Coronary artery (tissue), 2 donors: ENCODE measurements at places on chromosomes 7 and 10.

DNA sequence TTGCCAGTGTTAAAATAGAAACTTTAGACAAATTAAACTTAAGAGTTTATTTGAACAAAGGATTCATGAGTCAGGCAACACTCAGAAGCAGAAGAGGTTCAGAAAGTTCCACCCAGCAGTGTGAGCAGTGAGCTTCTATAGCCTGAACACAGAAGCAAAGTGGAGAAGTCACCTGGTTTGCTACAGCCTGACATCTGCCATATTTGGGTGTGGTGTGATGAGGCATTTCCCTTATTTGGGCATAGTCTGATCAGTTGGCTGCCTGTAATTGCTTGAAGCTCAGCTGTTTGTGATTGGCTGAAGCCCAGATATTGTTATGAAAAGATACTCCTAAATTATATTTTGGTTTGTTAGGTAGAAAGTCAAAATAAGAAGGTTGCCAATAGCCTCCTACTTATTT lies 39.1 kb downstream of the VWC2 start:
- no peak for DNase-seq

- DNase-seq = no peak
Measured at GRCh38 chr10:59383436-59383835, 21.1 kb upstream of the FAM13C start.

DNA sequence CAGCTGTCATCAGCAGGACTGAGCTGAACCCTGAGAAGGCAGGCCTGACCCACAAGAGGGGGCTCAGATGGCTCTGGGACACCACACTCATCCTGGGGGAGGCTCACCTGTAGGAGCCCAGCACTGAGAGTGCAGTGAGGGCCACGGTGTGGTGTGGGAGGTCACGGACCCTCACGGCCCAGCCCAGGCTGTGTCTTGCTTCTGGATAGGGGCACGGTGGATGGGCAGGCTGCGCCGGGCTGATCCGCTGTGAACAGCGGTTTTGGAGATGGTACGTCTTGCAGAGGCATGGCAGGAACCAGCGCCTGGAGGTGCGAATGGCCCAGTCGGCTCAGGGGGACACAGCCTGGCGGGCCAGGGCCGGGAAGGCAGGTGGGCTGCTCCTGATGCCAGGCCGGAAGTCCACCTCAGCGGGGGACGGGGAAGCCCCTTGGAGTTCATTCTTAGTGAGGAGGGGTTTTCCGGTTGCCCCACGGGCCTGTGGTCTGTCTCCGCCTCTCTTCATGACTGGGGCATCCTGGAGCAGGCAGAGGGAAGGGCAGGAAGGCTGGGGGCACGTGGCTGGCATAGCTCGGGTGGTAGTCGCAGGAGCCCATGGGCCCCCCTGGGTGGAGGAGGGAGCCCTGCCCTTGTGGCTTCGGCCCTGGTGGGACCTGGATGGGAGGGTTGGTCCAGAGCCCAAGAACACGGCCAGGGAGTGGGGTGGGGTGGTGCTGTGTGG lies 112.5 kb downstream of the UNCX start:
- DNase-seq = no peak

DNA sequence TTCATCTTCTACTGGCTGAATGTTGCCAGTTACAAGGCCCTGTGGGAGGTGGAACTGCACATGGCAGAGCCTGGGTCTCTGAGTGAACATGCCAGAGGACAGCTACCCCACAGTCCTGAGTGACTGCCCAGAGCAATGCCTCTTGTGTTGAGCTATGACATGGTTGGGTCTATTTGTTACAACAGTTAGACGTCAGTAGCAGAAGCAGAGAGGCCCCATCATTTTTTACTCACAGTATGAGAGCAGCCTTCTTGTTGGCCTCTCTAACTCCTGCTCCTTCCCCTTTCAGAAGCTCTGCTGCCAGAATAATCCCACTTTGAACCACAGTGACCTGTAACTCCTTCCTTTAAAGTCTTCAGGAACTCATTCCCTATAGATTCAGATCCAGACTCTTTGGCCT lies 30.8 kb upstream of the NRP1 start:
- DNase-seq = no peak

DNA sequence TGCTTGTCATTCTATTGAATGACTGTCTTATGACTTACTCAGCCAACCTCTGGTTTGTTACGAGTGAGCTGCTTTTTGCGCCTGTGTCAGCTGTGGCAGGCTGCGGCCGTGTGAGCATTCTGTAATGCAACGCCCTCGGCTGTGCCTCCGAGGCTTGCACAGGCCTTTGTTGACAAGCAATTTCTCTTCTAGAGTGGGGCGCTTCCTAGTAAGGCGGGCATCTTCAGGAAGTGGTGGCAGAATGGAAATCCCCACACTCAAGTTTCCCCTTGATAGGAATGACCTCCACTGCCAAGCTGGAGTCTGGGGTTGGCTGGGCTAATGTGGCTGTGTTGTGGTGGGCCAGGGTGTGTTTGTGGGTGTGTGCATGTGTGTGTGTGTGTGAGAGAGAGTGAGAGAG lies 20.2 kb upstream of the TMEM178B start:
- DNase-seq = no peak

- no peak for DNase-seq
Measured at GRCh38 chr10:104123397-104123796, 1.4 kb downstream of the SFR1 start.

DNA sequence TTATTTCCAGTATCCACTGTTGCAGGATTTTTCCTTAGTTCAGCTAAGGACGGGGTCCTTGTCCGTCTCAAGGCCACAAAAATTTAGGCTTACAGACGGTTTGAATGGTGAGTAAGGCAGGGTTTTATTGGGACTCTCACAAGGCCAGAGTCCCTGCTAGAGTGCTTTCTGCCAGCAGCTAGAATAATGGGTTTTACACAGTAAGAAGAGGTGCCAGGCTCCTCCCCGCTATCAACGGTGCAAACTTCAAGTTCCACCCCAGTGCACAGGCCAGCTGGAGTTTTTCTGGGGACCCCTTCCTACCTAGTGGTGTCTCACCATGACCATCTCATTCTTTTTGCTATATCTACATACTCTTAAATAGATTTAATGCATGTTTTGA lies 198.5 kb upstream of the KCTD7 start:
- no peak for DNase-seq

- no peak for DNase-seq
Measured at GRCh38 chr7:145831616-145832206, 284.9 kb upstream of the CNTNAP2 start.

DNA sequence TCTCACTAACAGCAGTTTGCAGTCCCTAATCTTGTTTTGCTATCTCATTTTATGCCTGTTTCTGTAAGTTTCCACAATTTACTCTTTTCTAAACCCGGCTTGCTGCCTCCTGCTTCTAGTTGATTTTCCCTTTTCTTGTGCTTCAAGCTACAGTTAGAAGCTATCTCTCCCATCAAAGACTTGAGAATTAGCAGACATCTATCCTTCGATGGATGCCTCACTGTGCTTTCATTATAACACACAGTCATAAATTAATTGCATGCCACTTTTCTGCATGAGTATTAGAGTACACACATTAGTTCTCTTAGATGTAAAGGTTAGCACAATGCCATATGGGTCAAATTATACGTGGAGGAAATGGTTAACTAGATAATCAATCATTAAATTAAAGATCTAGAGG lies 48.7 kb downstream of the SEMA3A start:
- DNase-seq = no peak

- DNase-seq = no peak
Measured at GRCh38 chr10:127064474-127064873, 131.9 kb downstream of the INSYN2A start.

DNA sequence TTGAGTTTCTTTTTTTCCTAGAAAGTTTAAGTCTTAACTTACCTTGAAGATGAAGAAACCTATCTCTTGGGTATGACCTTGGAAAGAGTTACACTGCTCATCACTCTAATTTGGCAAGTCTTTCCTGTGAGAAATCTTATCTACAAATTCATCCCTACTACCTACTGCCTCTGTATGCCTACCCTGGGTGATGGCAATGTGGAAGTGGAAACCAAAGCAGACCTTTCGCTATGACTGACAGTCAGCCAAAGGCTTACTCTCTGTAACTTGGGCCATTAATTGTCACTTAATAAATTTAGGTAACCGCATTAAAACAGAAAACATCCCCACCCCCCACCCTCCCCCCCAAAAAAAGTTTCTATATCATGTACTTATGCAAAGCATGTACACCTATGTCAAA lies 103.9 kb downstream of the CNOT4 start:
- no peak for DNase-seq

DNA sequence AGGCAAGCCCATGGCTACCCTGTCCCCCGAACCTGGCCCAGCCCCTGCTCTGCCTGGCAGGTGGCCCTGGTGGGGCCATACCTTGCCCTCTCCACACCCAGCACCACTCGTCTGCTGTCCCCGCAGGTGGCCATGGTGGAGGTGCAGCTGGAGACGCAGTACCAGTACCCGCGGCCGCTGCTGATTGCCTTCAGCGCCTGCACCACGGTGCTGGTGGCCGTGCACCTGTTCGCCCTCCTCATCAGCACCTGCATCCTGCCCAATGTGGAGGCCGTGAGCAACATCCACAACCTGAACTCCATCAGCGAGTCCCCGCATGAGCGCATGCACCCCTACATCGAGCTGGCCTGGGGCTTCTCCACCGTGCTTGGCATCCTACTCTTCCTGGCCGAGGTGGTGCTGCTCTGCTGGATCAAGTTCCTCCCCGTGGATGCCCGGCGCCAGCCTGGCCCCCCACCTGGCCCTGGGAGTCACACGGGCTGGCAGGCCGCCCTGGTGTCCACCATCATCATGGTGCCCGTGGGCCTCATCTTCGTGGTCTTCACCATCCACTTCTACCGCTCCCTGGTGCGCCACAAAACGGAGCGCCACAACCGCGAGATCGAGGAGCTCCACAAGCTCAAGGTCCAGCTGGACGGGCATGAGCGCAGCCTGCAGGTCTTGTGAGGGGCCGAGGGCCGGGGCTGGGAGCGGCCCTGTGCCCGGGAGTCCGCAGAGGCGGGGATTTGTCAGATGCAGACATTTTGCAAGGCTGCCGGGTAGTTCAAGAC lies 13.2 kb downstream of the ORAI2 start:
- no peak for DNase-seq

DNA sequence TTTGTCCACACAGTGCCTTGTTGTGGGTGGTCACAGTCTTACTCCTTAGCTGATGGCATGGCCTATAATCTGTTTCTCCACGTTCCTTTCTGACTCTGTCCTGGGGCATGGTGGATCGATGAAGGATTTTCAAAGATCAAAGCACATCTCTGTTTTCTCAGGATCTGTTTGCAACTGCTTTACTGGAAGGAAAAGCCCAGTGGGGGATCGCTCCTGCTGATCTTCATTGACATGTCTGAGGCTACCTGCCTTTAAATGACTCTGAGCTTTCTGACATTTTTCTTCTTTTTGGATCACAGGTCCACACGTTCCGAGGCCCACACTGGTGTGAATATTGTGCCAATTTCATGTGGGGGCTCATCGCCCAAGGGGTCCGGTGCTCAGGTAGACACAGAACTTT lies 68.0 kb upstream of the PRR15 start:
- no peak for DNase-seq

DNA sequence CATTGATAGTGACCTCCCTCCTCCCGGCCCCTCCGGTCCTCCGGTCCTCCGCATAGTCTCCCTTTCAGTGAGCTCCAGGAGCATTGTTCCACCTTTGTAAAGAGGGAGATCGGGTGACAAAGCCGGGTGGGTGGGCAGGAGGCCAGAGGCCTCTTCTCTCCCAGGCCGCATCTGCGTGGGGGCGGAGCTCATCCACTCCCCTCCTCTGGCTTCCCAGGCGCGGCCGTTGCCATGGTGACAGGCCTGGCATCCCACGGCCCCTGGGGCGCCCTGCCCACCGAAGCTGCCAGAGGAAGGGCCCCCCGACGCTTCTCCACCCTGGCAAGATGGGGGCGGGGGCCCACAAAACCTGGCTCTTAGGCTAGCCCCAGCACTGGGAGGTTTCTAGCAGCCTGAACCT lies 4.4 kb upstream of the FZD9 start:
- no peak for DNase-seq

DNA sequence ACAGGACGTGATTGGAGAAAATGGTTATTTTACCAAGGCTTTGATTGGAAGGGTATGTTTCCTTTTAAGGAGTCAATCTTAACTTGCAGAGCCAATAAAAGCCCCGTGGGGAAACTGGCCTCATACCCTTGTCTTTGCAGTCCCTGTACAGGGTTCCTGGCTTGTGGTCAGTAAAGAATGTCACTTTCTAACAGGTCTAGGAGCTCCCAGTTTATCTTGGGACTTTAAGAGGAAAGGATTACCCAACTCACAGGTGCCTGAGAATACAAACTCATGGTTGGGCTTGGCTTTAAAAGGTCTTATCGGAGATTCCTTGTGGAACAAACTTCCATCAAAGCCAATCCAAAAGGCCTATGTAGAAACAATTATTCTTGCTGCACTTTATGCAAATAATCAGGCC lies 221.8 kb downstream of the PHF14 start:
- DNase-seq = no peak

GRCh38 chr7:6252341-6252746 lies 20.1 kb downstream of the CYTH3 start:
- DNase-seq = no peak

- DNase-seq = no peak
Measured at GRCh38 chr10:103493362-103493915, at the start of gene NEURL1. Gene NEURL1, plus strand, starts transcription at chr10:103493705. Its CDS starts 683 bp downstream, at chr10:103494388.

GRCh38 chr7:131040467-131040932 lies 287.2 kb upstream of the MKLN1 start:
- DNase-seq = no peak

GRCh38 chr7:132759482-132760243 lies 183.4 kb upstream of the PLXNA4 start:
- DNase-seq = no peak

- no peak for DNase-seq
Measured at GRCh38 chr7:141573511-141573910, 22.3 kb downstream of the AGK start.

DNA sequence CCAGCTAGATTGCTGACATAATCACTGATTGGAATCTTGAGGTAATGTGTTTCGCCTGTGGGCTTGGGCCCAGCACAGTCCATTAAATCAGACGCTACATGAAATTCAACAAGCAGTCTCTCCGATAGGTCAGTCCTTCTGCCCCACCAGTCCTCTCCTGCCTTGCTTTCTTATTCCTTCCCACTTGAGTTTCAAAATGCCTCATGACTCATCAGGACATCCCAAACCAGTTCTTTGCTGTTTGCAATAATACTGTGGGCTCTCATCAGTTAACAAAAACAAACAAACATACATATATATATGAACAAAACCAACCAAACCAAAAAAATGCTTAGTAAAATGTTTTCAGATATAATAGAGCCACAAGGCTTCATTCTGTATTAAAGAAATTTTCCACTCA lies 599.0 kb downstream of the SORCS1 start:
- DNase-seq = no peak

DNA sequence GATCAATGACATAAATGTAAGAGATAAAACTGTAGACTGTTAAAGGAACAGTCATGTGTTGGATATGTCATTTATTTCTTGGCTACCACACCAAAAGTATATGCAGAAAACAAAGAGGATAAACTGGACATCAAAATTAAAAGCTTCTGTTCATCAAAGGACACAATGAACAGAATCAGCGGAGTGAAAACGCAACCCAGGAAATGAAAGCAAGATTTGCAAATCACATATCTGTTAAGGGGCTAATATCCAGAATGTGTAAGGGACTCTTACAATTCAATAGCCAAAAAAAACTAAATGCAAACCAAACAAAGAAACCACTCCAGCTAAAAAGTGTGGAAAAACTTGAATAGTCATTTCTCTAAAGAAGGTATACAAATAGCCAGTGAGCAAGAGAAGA lies 164.3 kb downstream of the ZMYND11 start:
- DNase-seq = no peak
